ENCODE measurements at places on chromosomes 5 and 9. TPM values are rescaled to one million over a fixed set of nuclear protein-coding genes. Genes with fewer than 3 reads are reported as not detected.

DNA sequence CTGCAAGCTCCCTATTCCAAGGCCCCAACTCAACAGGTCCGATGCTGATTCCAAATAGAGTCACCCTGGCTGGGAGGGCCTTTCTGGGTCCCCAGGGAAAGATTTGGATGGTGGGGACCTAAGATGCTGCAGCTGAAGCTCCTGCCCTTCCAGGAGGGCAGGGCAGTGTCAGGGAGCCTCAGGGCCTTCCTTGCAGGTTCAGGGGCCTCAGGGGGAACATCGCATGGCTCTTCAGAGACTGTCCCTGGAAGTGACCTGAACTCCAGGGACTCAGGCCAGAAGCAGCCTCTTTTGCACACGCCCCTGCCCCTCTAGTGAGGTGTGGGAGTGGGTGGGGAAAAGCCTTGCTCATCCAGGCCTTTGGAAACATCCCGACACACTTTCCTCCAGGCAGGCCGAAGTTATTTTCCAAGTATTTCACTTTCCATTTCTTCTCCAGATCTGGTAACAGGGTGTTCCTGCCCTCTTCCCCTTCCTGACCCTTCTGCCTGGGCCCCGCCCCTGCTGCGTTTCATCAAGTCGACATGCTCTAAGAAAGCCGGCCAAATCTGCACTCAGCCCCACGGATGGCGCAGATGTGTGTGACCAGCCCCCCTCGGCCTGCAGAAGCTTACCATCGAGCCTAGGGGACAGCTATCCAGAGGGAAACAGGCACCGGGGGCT is 159.5 kb downstream of the FGF18 start:
- no peak for DNase-seq

Gene FASTKD3
- polyA plus RNA-seq = 25.0 TPM

Gene CAVIN4
- 2.3 TPM for polyA plus RNA-seq

DNA sequence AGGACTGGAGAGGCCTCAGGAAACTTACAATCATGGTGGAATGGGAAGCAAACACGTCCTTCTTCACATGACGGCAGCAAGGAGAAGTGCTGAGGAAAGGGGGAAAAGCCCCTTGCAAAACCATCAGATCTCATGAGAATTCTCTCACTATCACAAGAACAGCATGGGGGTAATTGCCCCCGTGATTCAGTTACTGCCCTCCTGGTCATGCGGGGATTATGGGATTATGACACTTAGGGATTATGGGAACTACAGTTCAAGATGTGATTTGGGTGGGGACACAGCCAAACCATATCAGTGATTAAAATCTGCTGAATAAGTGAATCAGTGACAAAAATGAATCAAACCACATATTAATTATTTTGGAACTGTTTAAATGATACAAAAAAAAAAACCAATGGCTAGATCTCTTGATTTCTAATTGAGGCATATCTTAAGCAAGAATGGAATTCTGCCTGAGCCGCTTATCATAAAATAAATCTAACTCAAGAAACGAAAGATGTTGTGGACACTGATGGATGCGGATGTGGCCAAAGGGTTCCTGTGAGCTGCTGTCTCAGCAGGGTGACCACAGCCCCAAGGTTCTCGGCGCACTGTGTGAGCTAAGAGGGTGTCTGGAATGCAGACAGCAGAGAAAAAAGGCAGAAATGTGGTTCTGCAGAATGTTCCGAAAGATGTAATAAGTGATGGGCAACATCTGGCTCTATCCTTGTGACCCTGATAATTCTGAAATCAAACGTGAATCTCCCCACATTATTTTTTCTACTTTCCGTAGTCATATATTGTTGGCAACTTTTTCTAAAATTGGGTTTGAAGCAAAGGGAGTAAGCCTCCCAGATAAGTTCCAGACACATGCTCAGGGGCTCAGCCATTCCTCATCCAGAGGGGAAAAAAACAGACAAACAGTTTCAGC is 107.2 kb upstream of the ICE1 start:
- DNase-seq = no peak

- DNase-seq = no peak
These were observed 323.4 kb downstream of the FBXL7 start for GRCh38 chr5:15823398-15823797.

GRCh38 chr9:112841261-112841660 is 49.4 kb downstream of the SLC46A2 start:
- DNase-seq = no peak

- no peak for DNase-seq
These were observed 245.4 kb downstream of the PCSK5 start for GRCh38 chr9:76135902-76136301.

- no peak for DNase-seq
These were observed 138.1 kb downstream of the NXNL2 start for GRCh38 chr9:88672874-88673689.

Gene DOCK2
- polyA plus RNA-seq = 3.4 TPM

GRCh38 chr5:16313761-16314160 is 134.2 kb upstream of the MARCHF11 start:
- no peak for DNase-seq

DNA sequence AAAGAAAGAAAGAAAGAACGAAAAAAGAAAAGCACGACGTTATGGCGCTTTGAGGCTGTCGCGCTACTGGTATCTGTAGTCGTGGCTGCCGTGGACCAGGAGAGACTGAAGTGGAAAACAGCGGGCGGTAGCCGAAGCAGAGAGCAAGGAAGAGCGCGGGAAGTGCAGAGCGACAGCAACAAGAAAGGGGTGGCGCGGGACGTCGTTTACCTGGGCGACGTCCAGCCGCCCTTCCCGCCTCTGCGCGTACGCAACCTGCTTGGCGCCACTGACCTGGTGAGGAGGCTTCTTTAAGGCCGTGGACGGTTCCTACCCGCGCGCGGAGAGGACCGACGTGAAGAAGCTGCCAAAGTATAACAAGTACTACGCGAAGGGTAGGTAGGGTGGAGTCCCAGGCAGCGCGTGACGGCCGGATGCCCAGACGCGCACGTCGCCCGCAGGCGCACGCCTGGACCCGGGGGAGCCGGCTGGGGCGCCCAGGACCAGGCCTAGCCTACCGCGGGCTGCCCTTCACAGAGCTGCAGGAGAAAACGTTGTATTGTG is 15.4 kb downstream of the CCL28 start:
- DNase-seq = peak; percentile 20

GRCh38 chr5:96322217-96322616 is 110.8 kb downstream of the PCSK1 start:
- no peak for DNase-seq

Gene PCDHB16
- 7.2 TPM for polyA plus RNA-seq

Gene TSLP
- 0.11 TPM for polyA plus RNA-seq

GRCh38 chr9:78783743-78784142 is 486.8 kb downstream of the PSAT1 start:
- DNase-seq = no peak

DNA sequence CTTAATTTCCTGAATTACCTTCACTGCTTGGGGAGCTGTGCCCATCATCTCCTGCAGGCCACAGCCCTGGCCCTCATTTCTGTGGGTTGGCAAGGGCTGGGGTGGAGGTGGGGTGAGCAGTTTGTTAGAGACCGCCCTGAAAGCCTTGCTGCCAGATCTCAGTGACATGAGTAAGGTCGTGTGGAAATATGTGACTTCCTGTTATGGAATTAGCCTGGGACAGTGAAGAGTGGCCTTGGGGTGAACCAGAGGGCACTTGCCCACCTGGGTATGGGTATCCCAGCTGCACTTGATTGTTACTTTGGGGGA is 2.5 kb upstream of the HNRNPAB start:
- no peak for DNase-seq

Gene IFNA2
- polyA plus RNA-seq = not detected

- DNase-seq = no peak
These were observed 103.4 kb downstream of the DAB2IP start for GRCh38 chr9:121754655-121755436.

Gene LCN6
- polyA plus RNA-seq = not detected

Gene MSX2
- 0.69 TPM for polyA plus RNA-seq

Gene SNCAIP
- polyA plus RNA-seq = 29.1 TPM

- DNase-seq = peak; percentile 32
These were observed 66.4 kb upstream of the FER start for GRCh38 chr5:108681079-108681921.

DNA sequence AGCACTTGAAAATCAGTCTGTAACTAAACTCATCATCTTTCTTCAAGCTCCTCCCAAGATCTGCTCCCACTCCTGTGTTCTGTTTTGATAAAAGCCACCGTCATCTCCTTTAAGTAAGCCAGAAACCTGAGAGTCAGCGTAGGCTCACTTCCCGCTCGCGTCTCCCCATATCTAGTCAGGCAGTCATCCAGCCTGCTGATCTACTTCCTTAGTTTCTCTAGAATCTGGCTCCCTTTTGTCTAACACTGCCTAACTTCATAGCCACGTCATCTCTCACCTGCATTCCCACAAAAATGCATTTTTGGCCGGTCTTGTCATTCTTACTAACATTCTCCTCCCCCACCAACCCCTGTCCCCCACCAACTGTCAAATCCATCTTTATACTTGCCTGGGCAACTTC is 3.0 kb upstream of the TJP2 start:
- no peak for DNase-seq

DNA sequence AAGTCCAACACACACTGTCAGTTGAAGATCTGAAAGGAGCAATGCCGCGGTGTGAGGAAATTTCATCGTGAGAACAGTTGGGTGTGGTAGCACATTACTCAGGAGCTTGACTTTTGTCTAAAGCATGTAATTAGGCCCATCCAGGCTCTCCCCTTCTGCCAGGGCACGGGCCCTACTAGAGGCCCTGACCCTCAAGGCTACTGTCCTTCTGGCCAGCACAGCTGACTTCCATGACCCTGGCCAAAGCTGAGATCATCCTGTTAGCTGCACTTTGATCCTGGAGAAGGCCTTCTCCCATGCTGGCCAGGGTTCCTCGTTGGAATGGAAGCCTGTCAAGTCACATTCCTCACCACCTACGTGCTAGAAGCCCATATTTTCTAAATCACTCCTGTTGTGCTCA is 77.8 kb upstream of the SLC1A3 start:
- DNase-seq = no peak

- no peak for DNase-seq
These were observed 44.4 kb upstream of the GRIA1 start for GRCh38 chr5:153445875-153446579.

DNA sequence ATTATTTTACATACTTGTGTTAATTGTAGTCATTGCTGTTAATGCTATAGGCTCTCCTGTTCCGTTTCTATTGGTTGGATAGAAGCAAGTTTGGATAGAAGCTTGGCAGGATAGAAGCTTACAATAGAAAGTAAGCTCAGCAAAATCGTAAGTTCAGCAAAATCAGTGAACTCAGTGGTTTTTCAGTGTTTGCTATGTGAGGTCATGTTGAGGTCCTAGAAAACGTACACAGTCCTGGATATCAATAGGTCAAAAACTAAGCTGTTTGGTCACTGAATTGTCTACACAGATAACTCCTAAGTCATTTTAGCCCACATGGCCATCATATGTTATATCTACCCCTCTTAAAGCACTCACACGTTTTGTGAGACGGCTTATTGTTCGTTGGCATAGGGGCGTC is 299.4 kb downstream of the MAN2A1 start:
- no peak for DNase-seq

Gene FOXD4L5
- 0.29 TPM for polyA plus RNA-seq

GRCh38 chr9:117696154-117696553 is 8.0 kb upstream of the TLR4 start:
- DNase-seq = no peak

GRCh38 chr9:94076557-94076956 is 7.7 kb upstream of the PTPDC1 start:
- no peak for DNase-seq

Gene GMCL2
- 0.07 TPM for polyA plus RNA-seq

- DNase-seq = no peak
These were observed 54.4 kb upstream of the FCN1 start for GRCh38 chr9:134972140-134972539.

Gene ADAMTS2
- polyA plus RNA-seq = 9.4 TPM

DNA sequence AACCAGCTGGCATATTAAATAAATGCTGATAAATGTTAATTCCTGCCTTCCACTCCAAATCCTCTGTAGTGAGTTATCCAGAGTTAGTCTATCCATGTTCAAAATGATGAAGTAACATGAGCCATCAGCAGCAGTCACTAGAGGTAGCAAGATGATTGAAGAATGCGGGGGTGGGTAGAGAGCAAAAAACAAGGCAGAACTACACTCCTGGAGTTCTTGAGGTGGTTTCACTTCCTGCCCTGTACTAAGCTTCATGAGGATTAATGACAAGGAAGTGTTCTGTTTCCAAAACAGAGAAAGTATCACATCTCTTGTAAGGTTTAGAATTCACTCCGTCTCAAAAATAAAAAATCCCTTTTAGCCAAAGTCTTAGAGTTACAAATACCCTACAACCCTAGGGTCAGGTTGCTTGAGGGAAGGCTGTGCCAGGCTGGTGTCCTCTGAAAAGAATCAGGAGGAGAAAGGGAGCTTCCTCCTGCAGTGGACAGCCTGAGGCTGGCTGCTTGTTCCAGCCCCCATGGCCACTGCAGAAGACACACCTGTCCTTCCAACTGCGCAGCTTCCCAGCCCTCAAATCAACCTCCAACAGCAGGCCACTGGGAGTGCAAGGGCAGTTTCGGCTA is 180.2 kb downstream of the DENND1A start:
- DNase-seq = peak; percentile 31

Gene ST8SIA4
- 6.2 TPM for polyA plus RNA-seq

- DNase-seq = no peak
These were observed 157.8 kb upstream of the FTMT start for GRCh38 chr5:121693864-121694263.

GRCh38 chr9:4669890-4670289 is 3.6 kb upstream of the SPATA6L start:
- DNase-seq = no peak

Gene OR13F1
- polyA plus RNA-seq = not detected

Gene DIPK1B
- polyA plus RNA-seq = 31.9 TPM

- no peak for DNase-seq
These were observed 130.9 kb upstream of the FBN2 start for GRCh38 chr5:128668921-128669320.

- no peak for DNase-seq
These were observed 661.7 kb downstream of the KCTD16 start for GRCh38 chr5:144832416-144832815.

Gene ADGRD2
- not detected for polyA plus RNA-seq

GRCh38 chr5:18745988-18746615 is 1111.8 kb downstream of the TAF11L14 start:
- DNase-seq = no peak

- DNase-seq = no peak
These were observed 118.2 kb upstream of the MTAP start for GRCh38 chr9:21684231-21684630.

GRCh38 chr9:13033959-13034693 is 245.4 kb downstream of the MPDZ start:
- DNase-seq = peak; percentile 65

GRCh38 chr5:39484673-39485072 is 59.9 kb upstream of the DAB2 start:
- DNase-seq = no peak

- DNase-seq = no peak
These were observed 45.7 kb downstream of the PIP5K1B start for GRCh38 chr9:68750786-68751185.

Gene C5orf52
- not detected for polyA plus RNA-seq

GRCh38 chr5:72066705-72067107 is 40.6 kb upstream of the MAP1B start:
- DNase-seq = no peak

- no peak for DNase-seq
These were observed 677.3 kb downstream of the PRELID2 start for GRCh38 chr5:145157841-145158240.

Gene EXOSC2
- polyA plus RNA-seq = 41.5 TPM

- no peak for DNase-seq
These were observed 126.2 kb downstream of the SAXO1 start for GRCh38 chr9:18906656-18907395.

Gene SLC45A2
- 0.51 TPM for polyA plus RNA-seq

Gene MZB1
- 1.0 TPM for polyA plus RNA-seq
